ENCODE measurements at places on chromosomes 13 and 19.

GRCh38 chr13:39111145-39111544 is 72.9 kb downstream of the NHLRC3 start:
- no peak for DNase-seq

- DNase-seq: no peak
These were observed 58.5 kb upstream of the GPR12 start for GRCh38 chr13:26819046-26819445.

DNA sequence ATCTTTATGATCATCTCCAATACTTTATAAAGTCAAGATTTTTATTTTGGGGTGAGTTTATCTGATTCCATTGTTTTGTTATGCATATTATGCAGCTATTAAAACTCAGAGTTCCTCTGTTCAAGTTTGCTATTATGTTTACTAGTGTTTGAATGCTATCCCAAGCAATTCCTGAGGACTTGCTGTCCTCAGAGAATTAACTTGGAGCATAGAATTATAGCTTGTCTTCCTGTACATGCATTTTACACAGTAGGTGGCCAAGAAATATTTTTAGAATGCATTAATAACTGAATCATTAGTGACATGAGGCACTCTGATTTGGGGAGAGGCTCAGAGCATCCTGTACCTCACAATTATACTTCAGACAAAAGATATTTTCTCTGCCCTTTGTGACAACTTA is 195.6 kb upstream of the MIR17HG start:
- DNase-seq: no peak

- DNase-seq: no peak
These were observed 191.1 kb upstream of the GPR12 start for GRCh38 chr13:26951581-26952177.

DNA sequence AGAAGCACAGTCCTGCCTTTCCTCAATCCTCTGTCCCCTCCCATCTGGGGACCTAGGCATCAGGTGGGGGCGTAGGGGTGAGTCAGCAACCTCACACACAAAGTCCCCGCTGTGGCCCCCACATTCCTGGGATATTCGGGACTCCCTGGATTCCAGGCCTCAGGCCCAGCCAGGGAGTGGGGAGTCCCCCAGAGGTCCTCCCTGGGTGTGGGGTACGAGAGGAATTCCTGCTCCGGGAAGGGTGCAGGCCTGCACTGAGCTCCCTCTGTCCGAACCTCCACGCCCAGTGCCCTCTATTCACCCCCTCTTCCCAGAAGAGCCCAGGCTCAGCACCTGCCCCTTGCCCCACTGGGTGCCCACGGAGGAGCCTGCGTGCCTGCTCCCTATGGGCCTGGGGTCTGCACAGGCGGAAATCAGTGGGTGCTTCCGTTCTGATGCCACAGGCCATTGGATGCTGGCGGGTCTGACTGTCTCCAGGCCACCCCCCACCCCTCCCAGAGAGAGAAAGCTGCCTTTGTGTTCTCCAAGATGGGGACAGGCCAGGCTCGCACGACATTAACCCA is 3.4 kb downstream of the CADM4 start:
- DNase-seq: peak; percentile 35
